SW480 (cell line): ENCODE measurements at places on chromosomes 11 and 22.

- no peak for DNase-seq
Measured at GRCh38 chr22:45684169-45684568, 12.5 kb downstream of the ATXN10 start.

GRCh38 chr22:36349726-36350125 is 38.0 kb downstream of the MYH9 start:
- no peak for DNase-seq

DNA sequence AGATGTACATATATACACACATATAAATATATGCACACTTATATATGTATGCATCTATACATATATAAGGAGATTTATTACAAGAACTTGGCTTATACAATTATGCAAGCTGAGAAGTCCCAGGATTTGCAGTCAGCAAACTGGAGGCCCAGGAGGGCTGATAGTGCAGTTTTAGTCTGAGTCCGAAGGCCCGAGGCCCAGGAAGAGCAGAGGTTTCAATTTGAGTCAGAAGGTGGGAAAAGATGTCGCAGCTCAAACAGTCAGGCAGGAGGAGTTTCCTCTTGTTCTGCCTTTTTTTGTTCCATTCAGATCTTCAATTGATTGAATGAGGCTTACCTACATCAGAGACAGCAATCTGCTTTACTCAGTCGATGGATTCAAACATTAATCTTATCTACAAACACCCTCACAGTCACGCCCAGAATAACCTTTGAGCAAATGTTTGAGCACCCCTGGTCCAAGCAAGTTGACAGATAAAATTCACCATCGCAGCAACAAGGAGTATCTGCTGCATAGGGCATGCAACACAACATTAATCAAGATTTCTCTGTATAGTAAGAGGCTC is 4.0 kb upstream of the SGSM1 start:
- no peak for DNase-seq

DNA sequence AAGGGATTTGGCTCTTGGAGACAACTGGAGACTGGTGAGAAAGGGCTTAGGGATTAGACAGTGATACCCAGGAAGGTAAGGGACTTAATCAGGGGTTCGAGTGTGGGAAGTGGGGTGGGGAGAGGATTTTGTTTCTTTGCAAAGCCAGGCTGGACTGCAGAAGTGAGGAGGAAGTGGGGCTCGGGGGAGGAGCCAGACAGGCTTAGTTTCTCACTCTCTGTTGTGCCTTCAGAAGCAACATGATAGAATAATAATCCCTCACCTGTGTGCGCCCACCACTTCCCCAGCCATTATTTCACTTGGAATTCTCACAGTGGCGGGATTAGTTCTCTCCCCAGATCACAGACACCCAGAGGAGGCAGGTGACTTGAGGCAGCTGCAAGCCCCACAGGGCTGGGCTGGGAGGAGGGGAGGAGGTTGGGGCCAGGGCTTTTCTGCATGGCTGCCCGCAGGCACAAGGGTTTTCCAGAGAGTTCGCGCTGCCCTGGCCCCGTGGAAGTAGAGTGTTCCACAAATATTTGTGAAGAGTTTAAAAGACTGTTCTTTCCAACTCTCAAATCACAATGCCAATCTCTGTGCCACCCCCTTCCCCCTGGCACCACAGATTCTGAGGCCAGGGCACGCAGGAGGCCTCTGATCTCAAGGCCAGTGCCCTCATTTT is 4.0 kb upstream of the SEC14L2 start:
- no peak for DNase-seq

DNA sequence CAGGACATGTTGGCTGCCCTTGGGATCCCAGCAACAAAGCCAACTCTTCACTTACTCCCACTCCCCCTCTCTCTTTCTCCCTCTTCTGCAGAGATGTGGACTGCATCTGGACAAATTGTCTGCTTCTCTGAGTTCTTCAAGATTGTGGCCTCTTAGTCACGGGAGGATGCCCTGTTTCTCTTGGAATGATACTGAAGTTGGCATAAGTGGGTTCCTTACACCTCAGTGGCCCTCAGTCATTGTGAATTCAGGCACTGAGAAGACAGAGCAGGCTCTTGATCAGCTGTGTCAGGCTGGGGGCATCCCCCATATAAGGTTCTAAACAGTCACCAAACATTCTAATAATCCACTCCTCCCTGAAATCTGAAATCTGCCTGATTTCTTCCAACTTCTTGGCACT is 6.1 kb upstream of the E2F8 start:
- DNase-seq = no peak

DNA sequence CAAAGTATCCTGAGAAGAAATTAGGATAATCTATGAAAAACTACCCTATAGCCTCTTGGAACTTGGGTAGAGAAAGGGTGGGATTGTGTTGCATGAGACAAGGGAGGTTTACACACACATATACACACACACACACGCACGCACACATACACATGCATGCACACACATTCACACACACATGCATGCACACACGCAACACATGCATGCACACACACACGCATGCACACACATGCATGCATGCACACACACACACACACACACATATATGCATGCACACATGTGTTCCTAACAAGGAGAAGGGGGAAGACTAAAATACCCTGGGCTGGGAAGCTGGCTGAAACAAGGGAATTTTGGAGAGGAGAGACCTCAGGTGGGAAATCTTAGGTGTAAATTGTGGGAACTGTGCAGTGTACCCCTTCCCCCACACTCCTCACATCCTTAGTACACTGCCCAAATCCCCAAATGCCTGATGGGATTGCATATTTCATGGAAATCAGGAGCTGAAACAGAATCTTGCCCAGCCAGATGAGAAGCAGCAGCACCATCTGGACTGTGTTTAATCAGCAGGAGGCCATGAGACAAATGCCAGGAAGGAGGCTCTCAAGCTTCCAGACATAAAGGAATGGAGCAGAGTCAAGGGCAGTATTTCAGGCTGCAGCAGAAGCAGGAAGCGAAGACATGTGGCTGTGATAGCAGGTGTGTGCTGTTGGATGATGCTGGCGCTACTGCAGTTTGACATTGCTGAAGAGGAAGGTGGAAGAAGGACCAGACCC is 14.6 kb upstream of the POLD3 start:
- DNase-seq = no peak

GRCh38 chr11:15615398-15616096 is 500.8 kb downstream of the INSC start:
- no peak for DNase-seq

GRCh38 chr22:49807780-49808708 is 19.6 kb downstream of the BRD1 start:
- no peak for DNase-seq

DNA sequence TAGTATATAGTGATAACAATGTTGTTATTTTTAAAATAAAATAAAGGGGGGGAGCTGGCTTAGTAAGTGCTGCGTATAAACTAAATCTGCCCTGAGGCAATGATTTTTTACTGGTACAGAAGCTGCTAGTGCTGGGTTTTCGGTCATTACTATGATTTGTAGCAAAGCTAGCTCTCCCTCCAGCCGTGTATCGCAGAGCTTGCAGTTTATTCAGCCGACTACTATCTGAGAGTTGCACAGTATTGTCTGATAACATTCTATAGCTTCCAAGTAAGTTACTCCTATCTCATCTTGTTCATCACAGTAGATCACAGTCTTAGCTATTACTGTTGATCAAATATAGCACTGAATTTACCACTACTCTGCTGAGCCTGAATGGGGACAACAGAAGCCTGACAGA is 805.5 kb upstream of the ARHGAP42 start:
- DNase-seq = no peak

DNA sequence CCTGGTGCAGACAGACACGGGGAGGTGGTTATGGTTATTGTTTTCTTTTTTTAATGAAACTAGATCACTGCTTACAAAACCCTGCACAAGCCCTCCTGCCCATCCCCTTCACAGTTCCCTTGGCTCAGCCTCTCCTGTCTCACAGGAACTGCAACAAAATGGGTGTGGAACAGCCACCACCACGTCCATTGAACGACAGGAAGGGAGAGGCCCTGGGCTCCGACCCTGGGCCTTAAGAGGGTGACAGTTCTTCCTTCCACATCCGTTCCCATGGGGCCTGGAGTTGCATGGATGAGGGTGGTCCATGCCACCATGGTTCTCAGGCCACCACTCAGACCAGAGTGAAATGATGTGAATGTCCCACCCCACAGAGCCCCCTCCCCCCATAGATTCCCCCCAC is 15.7 kb downstream of the PRPF19 start:
- no peak for DNase-seq

DNA sequence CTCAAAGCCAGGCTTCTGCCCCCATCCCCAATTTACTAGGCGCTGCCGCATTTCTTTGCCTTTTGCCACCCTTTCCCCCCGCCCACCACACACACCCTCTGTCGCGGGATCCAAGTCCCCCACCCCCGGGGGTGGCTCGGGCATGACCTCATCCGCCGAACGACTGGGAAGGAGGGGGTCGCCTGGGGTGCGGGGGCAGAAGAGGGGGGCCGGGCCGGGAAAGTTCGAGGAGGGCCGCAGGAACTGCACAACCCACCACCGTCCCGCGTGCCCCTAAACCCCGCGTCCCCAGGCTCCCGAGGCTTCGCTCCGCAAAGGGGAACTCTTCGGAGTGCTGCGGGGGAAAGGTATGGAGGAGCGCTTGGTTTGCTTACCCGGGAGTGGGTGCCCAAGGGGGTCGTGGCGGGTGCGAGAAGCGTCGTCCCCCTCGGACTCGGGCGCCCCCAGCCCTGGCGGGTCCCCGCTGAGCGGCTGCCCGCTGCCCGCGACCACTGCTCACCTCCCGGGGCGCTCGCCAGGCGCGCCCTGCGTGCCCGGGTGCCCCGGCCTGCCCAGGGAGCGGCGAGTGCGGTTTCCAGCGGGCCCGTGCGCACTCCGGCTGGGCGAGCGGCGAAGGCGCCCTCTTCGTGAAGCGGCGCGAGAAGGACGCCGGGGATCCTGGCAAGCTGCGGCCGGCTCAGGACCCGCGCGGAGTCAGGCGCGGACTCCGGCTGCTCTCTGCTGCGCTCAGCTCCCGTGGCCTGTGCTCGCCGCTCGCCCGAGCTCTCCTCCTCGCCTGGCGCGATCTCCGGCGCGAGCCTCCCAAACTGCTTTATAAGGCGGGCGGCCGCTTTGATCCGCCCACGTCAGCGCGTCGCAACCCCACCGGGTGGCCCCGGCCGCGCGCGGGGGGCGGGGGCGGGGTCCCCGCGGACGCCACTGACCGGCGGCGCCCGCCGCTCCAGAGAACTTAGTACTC is 4.0 kb upstream of the WNT11 start:
- peak; percentile 65 for DNase-seq

- no peak for DNase-seq
Measured at GRCh38 chr11:16027621-16028020, 328.7 kb downstream of the SOX6 start.

- no peak for DNase-seq
Measured at GRCh38 chr11:65861533-65862183, 1.4 kb downstream of the MUS81 start.

DNA sequence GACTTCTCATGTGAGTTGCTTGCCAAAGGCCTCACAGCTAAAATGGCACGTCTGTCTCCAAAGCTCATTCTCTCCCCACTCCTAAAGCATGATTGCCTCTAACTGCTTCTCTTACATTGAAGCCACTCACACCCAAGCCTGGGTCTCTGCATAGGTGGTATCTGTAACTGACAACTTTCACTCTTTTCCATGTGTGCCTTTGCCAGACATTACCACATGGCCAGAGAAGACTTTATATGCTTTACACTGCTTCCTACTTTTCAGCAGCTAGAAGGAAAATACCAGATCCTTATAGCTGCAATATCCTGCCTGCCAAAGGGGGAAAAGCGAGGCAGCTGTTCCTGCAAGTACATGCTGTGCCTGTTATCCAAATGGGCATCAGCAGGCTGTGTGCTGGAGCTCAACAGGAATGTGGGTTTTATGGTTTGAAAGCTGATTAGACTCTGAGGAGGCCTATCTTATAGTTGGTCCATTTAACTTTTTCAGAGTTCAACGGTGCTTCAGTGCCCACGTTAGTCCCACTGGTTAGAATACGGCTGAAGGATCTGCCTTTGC is 547.1 kb downstream of the RAB38 start:
- DNase-seq = no peak

GRCh38 chr11:75320046-75320618 is 31.3 kb downstream of the ARRB1 start:
- DNase-seq = no peak

DNA sequence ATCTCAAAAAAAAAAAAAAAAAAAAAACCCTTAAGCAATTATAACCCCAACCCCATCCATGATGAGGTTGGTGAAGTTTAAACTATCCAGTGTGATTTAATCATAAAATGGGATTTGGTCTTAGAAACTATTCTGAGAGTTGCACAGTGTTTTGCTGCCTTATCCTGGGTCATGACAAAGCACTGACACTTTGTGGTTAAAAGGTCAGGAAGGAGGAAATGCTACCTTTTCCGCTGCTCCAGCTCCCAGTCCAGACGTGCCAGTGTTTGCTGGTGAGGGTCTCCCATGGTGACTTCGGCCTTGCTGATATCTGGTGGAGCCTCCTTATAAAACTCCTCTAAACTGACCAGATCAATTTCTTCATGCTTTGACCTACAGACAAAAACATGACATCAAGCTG is 14.5 kb downstream of the THOC5 start:
- no peak for DNase-seq

DNA sequence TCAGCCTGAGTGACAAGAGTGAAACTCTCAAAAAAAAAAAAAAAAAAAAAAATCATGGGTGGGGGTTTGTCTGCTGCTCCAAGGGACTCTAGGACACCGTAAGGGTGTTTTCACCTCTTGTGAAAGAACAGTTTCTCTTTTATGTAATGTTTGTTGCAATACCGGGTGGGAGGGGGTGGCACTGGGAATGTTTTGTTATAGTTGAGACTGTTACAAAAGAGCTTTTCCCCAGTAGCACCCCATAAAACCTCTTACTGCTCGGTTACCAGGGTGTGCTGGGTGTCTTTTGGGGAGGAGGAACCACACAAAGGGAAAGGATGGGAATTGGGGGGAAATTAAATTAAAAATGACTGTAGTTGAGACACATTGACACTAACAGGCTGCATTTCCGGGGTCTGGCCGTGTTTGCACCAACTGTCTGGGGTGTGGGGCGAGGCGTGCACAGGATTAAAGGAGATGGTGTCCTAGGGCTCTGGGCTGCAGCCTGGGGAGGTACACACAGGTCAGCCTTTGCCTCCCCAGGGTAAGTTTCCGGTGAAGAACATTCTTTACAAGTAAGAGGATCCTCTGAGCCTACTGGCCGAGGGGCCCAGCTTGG is 1.6 kb downstream of the NFAM1 start:
- no peak for DNase-seq

- DNase-seq = no peak
Measured at GRCh38 chr22:37979782-37980181, 4.6 kb downstream of the SOX10 start.

DNA sequence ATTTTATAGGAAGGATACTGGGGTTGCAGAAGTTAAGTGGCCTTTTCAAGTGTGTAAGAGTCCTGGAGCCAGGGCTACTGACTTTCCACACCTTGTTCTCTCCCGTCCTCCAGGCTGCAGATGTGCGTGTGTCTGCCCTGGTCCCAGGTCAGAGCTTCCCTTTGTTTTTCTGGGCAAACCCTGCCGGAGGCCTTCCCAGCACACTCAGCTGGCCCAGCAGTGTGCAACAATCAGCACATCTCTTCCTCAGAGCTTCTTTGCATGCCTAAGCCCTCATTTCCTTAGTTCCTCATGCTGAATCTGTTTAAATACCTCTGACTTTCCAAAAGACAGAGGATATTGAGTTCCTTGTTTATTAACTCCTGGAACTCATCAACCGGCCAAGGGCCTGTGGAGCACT is 80.6 kb downstream of the KCNJ1 start:
- DNase-seq = no peak

- peak; percentile 90 for DNase-seq
Measured at GRCh38 chr22:28977481-28977971, 84.1 kb downstream of the C22orf31 start.

GRCh38 chr11:76214968-76215548 is 8.8 kb upstream of the WNT11 start:
- no peak for DNase-seq

- DNase-seq = no peak
Measured at GRCh38 chr11:72570893-72571661, 103.1 kb downstream of the PDE2A start.

- no peak for DNase-seq
Measured at GRCh38 chr11:77440678-77441077, 33.2 kb downstream of the PAK1 start.
